ENCODE measurements at places on chromosomes 7 and 10.

- DNase-seq: no peak
Observed at GRCh38 chr7:36051501-36051900, 101.6 kb upstream of the EEPD1 start.

- DNase-seq: no peak
Observed at GRCh38 chr7:50674299-50674698, 108.4 kb downstream of the GRB10 start.

- no peak for DNase-seq
Observed at GRCh38 chr7:5214641-5215040, 24.6 kb downstream of the WIPI2 start.

DNA sequence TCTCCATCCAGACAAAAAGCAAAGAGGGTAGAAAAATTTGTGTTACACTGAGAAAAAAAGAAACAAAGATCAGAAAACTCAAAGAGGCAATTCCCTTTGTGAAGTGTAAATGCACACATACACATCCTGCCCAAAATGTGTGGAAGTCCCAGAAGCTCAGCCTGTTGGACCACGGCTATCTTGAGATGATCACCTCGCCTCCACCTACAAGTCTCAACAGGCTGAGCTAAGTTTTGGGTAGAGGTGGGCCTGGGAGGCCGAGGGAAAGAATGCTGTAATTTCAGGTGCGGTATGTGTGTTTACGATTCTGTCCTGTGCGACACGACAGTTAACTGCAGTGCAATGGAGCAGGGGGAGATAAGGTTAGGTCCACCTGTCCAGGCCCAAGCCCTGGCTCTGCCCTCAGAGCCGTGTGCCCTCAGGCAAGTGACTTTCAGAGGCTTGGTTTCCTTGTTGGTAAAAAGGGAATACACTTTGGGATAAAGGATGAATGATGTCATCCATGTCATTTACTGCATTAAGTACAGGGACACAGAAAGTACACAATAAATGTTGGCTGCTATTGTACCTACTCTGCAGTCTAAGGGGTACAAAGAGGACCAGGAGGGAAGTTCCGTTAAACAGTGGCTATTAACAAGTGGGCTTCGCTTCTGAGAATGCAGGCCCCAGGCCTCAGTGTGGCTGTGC is 67.3 kb downstream of the AFAP1L2 start:
- DNase-seq: peak; percentile 73

- no peak for DNase-seq
Observed at GRCh38 chr7:18834577-18834976, 282.9 kb downstream of the TWIST1 start.

- DNase-seq: no peak
Observed at GRCh38 chr7:27442455-27442854, 199.9 kb downstream of the EVX1 start.

- DNase-seq: no peak
Observed at GRCh38 chr7:80622541-80622940, 15.9 kb upstream of the CD36 start.

GRCh38 chr7:2923291-2923781 is 79.2 kb upstream of the GNA12 start:
- DNase-seq: no peak

GRCh38 chr7:35026150-35026549 is 11.1 kb downstream of the DPY19L1 start:
- DNase-seq: no peak
